CD4-positive, CD25-positive, alpha-beta regulatory T cell (primary cell): ENCODE measurements at places on chromosomes 2 and 18.
A peak's percentile ranks its signal among the peaks of the same experiment; 100 is the strongest.

- DNase-seq = no peak
Observed at GRCh38 chr2:239312741-239313667, 87.8 kb downstream of the HDAC4 start.

- no peak for DNase-seq
Observed at GRCh38 chr2:237894986-237895543, 35.6 kb downstream of the RAMP1 start.

GRCh38 chr2:231181860-231182512, 16.4 kb upstream of the ARMC9 start:
- DNase-seq = no peak

GRCh38 chr2:215881582-215881981, 131.8 kb downstream of the MREG start:
- no peak for DNase-seq

DNA sequence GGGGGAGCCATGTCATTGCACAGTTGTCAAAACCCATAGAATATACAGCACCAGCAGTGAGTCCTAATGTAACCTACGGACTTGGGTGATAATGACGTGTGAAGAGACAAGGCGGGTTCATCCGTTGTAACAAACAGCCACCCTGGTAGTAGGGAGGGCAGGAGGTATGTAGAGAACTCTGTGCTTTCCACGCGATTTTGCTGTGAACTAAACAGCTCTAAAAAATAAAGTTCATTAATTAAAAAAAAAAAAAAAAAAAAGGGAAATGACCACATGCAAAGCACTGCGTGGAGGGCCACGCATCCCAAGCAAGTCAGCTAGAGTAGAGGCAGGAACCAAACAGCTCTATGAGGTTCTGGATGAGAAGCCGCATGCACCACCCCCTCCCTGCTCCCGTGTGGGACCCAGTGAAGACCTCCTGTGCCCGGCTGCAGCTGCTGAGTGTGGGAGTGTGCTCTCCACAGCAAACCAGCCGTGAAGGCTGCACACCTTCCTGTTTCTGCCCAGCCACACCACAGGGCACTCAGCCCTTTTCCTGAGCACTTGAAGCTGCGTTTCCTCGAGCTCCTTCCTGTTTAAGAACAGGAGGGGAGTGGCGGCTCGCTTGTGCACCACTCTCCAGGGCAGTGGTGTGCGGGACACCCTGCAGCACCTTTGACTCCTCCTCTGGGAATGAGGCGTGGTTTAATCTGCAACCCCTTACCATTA, 65.6 kb downstream of the ODC1 start:
- DNase-seq = peak; percentile 72

DNA sequence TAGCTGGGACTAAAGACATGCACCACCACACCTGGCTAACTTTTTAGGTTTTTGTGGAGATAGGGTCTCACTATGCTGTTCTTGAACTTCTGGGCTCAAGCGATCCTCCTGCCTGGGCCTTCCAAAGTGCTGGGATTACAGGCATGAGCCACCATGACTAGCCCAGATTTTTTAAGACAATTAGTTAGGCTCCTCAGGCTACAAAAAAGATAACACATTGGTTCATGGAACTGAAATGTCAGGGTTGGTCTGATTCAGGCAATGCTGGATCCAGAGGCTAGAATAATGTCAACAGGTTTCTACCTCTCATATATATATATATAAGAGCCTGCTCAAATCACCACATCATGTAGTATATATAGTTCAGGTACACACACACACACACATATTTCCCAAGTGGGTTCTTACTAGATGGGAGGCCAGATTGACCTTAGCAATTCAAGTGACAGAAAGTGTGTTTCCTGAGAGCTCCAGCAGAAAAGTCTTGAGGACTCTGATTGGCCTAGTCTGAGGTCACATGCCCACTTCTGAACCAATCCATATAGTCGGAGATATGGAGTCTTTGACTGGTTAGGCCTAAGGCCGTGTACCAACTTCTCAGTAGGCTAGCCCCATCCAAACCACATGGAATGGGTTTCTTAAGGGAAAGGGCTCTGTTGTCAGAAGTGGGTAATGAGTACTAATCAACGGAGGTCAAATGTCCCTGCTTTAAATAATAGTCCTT, 72.6 kb upstream of the LAPTM4A start:
- DNase-seq = no peak

DNA sequence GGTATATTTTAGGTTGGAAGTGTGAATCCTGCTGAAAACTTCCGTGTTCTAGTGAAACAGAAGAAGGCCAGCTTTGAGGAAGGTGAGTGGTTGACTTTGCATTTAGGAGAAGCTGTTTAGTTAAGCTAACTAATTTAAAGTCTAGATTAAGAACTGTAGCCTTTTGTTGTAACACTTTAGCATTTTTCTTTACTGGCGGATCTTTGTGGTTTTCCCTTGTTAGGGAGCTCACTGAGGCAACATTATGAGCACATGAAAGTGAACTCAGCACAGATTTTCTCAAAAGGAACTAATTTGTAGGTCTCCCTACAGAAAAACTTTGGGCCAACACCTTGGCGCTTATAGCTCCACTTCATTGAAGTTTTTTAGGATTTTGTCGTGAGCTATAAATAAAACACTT, 52.8 kb downstream of the XRCC5 start:
- no peak for DNase-seq

- peak; percentile 16 for DNase-seq
Observed at GRCh38 chr2:62344472-62344871, 148.6 kb downstream of the B3GNT2 start.

DNA sequence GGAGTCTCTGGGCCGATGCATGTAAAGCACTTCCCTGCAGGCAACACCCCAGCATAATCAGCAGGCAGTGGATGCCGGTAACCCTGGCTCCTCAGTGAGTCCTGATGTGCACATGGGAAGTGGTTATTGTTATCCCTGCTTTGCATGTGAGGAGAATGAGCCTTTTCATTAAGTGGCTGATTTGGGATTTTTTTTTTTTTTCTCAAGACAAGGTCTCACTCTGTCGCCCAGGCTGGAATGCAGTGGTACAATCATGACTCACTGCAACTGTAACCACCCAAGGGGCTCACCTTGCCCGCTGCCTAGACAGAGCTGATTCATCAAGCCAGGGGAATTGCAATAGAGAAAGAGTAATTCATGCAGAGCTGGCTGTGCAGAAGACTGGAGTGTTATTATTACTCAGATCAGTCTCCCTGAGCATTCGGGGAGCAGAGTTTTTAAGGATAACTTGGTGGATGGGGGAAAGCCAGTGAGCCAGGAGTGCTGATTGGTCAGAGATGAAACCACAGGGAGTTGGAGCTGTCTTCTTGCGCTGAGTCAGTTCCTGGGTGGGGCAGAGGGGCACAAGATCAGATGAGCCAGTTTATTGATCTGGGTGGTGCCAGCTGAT, 95.4 kb downstream of the SOCS6 start:
- no peak for DNase-seq

GRCh38 chr2:158743879-158744278, 51.2 kb upstream of the DAPL1 start:
- no peak for DNase-seq

- DNase-seq = no peak
Observed at GRCh38 chr2:172329774-172330671, 97.4 kb upstream of the ITGA6 start.

- no peak for DNase-seq
Observed at GRCh38 chr2:98134172-98135005, 47.4 kb downstream of the VWA3B start.

DNA sequence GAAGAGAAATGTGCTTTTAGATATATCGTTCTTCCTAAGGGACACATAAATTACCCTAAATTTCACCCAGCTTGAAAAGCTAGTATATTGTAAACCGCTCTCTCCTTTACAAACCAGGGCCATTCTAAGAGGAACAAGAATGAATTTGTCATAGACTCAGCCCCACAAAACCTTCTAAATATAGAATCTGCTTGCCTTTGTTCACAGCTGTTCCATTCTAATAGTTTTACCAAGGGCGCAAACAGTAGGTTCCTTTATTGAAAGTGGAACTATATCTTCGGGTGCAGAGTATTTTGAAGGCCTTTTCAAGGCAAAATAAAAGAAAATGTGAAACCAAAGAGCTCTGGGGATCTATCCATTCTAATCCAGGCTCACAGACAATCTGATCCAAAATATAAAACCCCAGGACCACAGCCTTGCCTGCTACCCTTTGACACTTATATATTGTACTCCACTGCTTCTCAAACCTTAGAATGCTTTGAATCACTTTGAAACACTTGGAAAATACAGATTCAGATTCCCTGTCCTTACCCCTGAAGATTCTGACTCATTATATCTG, 316.8 kb downstream of the PAX3 start:
- no peak for DNase-seq

DNA sequence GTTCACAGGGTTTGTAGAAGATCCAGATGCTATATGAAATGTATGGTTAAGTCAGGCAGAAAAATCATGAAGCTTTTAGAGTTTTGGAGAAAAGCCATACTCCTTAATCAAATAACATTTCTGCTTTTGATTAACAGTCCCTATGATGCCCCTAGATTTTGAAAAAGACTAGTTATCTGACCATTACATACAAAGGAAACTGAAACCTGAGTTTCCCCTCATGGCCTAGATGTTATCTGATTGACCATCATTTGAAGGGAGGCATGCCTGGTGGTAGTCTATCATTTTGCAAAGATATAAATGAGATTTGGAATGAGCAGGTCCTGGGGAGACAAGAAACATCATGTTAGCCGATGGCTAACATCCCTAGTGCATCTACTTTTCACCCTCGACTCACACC, 704.3 kb upstream of the FSHR start:
- DNase-seq = no peak

GRCh38 chr18:5104246-5104645, 92.8 kb downstream of the AKAIN1 start:
- no peak for DNase-seq

GRCh38 chr2:219998107-219998506, 370.7 kb downstream of the SLC4A3 start:
- no peak for DNase-seq

GRCh38 chr2:231211486-231211885, 13.1 kb downstream of the ARMC9 start:
- no peak for DNase-seq

GRCh38 chr2:227642656-227643055, 23.9 kb upstream of the SCYGR5 start:
- DNase-seq = no peak

- no peak for DNase-seq
Observed at GRCh38 chr18:74241426-74241825, 50.3 kb downstream of the CYB5A start.

GRCh38 chr2:7895289-7895688, 786.6 kb upstream of the ID2 start:
- no peak for DNase-seq

DNA sequence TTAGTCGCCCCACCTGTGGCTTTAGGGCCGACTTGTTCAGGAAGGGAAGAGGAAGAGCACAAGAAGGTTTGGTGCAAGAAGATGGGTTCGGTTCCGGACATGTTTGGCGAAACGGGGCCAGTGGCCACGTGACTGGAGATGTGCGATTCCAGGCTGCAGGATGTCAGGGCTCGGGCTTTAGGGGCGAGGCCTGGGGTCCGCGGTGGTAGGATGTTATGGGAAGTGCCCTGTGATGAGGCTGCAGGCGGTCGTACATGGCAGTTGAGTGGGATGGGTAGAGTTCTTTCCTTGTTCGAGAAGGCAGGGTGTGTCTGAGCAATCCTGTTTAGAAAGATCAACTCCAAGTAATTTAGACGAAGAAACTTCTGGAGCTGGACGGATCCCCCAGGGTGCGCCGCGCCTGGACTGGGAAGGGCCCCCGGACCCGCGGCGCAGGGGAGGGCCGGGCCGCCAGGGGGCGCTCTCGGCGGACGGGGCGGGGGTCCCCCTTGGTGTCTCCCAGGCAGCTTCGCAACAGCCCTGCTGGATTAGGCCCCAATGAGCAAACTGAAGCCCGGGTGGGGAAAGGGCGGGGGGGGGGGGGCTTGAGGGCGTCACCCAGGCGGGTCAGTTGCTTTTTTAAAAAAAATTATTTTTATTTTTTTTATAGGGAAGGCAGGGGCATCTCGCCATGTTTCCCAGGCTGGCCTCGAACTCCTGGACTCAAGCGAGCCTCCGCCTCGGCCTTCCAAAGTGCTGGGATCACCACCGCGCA, 17.2 kb upstream of the SDC1 start:
- DNase-seq = no peak

DNA sequence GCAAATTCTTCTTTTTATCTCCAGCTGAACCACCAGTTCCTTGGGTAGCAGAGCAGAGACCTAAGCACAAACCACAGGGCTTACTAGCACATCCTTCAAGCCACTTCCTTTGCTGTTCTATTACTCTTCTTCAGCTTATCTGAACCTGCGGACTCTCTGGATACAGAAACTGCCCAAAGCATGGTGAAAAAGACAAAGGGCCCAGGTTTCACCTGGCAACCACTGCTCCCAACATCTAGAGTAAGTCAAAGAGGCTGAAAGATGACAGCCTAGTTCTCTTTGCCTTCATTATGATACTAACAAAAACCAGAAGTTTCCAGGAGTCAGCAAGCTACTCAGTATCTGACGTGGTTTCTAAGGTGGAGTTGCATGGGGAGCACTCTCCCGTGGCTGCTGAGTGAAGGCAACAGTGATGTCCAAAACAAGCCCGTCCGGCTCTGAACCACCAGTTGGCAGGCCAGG, 43.4 kb downstream of the KANSL3 start:
- DNase-seq = no peak

GRCh38 chr18:53887447-53887846, 337.0 kb downstream of the MBD2 start:
- DNase-seq = no peak

DNA sequence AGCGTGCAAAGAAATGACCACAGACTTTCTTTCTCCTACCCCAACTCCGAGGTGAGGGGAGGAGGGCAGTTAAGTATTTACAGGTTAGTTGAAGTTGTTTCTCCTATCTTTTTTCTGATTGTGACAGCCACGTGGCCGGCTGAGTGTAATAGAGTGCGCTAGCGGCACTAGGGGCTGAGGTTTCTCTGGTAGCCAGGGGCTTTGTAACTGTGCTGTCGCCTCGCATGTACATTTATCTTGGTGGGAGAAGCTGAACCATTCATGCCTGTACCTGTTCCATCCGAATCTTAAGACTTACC, 214.1 kb upstream of the STON1 start:
- peak; percentile 8 for DNase-seq

DNA sequence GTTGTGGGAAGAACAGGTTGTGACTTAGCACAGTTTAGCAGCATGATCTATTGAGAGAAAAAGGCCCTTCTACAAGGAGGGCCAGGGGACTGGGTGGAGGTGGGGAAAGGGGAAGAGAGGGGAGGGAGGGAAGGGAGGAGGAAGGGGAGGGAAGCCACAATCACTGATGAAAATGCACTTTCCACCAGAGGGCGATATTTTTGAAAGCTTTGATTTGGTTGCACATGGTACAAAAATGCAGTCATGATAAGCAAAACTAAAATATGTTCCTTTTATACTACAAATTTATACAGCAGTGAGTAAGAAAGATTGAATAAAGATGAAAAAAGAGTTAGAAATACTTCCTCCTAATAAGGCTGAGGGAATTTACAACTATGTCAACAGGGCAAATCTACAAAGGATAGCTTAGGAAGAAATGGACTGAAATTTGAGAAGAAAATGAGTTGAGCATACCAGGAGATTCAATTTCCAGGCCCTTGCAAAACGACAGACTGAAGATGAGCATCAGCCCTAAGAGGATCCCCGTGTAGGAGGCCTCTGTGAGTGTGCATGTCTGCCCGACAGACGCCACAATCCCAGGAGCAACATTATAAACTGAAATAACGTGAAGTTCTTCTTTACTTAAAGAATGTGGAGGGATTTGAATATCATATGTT, 17.2 kb downstream of the SH3YL1 start:
- DNase-seq = peak; percentile 51
